ENCODE measurements at places on chromosomes 5 and 9.

- no peak for DNase-seq
Observed at GRCh38 chr5:149015561-149015960, 47.3 kb downstream of the SH3TC2 start.

DNA sequence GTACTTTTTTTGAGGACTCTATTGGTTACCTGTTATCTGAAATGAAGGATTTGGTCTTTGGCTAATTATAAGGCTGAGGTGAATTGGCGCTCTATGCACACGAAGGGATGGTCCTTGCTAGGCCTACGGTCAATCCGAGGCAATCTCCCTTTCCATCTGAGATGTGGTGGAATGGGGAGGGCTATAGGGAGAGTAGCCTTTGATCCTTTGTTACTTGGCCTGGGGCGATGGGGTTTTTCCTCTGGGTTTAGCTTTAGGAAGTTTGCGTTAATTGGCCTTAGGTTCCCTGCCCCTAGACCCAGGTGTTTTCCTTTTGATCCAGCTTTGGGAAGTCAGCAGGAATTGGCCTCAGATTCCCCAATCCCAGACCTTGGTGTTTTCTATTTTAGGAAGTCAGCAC is 102.1 kb upstream of the C9orf72 start:
- no peak for DNase-seq

- no peak for DNase-seq
Observed at GRCh38 chr9:103410059-103410458, 414.9 kb downstream of the CYLC2 start.

GRCh38 chr5:51731421-51732029 is 348.3 kb downstream of the ISL1 start:
- no peak for DNase-seq

DNA sequence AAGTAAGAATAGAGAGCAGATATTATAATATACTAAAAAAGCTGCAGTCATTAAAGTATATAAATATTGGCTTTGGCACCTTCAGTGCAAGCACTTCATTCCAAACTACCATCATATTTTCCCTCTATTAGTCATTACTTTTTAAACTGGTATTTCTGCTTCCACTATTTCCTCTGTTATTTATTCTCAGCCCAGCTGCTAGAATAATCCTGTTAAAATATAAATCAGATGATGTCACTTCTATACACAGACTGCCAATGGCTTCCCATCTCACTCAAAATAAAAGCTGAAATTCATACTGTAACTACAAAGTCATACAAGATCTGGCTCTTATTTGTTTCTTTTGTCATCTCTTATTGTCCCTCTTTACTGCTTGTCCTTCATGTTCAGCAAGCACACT is 432.9 kb downstream of the TLE4 start:
- DNase-seq, result no peak

DNA sequence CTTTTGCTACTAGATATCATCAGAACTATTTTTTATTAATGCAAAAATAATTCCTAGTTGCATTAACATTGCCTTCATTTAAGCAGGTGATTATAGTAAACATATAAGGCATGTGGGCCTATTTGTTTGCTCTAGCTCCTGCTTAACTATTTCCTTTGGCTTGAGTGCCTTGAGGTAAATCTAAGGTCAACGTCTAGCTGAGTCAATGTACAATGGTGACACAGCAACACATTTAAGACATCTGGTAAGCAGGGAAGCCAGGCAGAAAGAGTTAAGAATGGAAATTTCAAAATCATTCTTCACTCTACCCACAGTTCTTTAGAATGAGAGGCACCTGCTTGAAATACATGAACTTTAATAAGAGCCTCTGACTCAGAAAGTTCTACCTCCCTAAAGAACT is 111.9 kb upstream of the FST start:
- no peak for DNase-seq

Measured in uterus (tissue), 4 donors.